LHCN-M2 (cell line): ENCODE measurements at places on chromosomes 4 and X. TPM values are rescaled to one million over a fixed set of nuclear protein-coding genes. Genes with fewer than 3 reads are reported as not detected.

Gene COL4A6
- 0.75 and 0.83 TPM in 2 replicates for total RNA-seq

Gene VCX3B
- total RNA-seq = not detected in 2 replicates

Gene IL3RA
- not detected in 2 replicates for total RNA-seq

Gene MAGEC2
- not detected in 2 replicates for total RNA-seq

- no peak for DNase-seq
Observed at GRCh38 chr4:40379248-40379647, 44.1 kb downstream of the CHRNA9 start.

GRCh38 chrX:51608126-51608525 is 10.6 kb downstream of the CENPVL3 start:
- peak; percentile 38 for DNase-seq

- peak; percentile 15 for DNase-seq
Observed at GRCh38 chrX:72003811-72004750, 93.4 kb downstream of the NHSL2 start.

DNA sequence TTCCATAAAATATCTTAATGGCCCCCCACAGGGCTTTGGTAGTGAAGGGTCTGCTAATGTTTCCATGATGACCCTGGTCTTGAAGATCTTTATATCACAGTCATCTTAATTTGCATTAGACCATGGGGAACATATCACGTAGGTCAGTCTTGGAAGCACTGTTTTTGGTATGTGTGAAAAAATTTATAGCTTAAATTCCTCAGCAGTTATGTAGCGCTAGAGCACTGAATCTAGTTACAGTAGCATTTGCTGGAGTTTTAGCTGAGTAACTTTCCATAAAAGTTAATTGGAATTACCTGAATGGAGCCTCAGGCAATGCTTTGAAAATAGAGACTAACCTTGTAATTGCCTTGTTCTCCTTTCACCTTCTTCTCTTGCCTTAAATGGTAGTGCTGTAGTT is 648.8 kb downstream of the IQCM start:
- no peak for DNase-seq

DNA sequence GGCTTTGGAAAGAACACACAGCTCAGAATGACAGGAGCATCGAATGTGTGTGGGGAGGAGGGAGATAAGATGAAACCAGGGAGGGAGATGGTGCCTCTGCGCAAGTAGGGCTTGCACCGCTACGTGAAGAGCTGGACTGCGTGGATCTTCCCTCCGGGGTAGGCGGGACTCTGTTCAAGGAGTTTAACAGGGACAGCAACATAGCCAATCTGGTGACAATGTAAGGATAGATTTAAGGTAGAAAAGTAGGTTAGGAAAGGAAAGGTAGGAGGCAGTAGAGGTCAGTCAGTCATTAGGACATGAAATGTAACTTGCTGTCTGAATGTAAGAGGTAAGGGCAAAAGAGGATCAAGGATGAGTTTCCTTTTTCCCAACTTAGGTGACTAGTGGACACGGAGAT is 152.5 kb downstream of the DCTD start:
- no peak for DNase-seq
